Stimulated activated CD4-positive, alpha-beta T cell treated with anti-CD3 and anti-CD28 coated beads, Interleukin-15, amount 100 ng/mL, for 1 hour (primary cell): ENCODE measurements at places on chromosomes 11 and 22.

DNA sequence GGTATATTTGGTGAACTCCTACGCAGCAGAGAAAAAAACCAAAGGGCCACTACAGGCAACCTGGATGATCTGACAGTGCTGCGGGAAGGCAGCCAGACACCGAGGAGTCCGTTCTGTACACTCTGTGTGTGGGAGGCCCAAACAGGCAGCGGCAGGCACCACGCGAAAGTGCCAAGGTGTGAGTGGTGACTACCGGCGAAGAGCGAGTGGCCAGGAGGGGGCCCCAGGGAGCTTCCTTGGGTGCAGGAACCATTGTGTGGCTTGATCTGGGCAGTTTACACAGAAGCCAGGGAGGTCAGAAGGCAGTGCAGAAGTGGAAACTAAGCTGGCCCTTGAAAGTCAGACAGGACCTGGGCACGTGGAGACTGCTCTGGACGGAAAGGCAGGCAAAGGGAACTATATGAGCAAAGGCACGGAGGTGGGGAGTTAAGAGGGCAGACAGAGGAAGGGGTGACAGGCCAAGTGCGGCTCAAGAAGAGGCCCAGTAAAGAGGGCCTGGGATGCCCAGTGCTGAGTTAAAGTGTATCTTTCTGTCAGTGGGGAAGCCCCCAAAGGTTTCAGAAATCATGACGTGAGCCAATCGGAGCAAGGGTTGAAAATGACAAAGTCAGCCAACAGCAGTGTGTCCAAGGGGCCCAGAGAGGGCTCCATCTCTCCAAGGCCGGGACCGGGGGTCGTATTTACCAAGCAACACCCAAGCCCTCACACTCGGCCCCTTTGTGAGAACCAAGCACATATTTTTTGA is 10.6 kb downstream of the TMEM184B start:
- DNase-seq, result no peak

DNA sequence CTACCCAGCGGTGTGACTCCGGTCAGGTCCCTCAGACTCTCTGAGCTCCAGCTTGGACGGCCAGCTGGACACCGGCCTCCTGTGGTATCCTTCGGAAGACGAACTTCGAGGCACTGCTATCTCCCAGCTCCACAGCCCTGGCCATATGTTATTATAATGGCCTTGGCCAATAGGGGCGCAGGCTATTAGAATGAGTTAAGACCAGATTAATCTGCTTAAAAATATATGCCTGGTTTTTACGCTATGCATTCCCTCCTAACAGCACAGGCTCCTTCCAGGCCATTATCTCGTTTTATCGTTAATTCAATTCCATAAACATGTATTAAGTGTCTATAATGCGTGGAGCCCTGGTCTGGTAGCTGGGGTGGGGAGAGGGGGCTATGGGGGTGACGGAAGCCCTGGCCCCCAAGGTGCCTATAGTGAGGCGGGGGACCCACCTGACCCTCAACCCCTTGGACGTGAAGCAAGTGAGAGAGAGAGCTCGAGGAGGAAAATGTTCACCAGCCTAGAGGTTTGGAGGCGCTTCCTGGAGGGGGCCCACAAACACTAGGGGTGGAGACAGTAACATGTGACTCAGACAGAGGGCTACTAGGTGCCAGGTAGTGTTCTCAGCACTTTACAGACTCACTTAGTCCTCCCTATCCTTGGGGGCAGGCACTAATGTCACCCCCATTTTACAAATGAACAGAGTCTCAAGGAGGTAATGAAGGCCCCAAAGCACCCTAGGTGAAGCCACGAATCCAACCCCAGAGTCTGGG is 37.5 kb upstream of the TCF20 start:
- no peak for DNase-seq

DNA sequence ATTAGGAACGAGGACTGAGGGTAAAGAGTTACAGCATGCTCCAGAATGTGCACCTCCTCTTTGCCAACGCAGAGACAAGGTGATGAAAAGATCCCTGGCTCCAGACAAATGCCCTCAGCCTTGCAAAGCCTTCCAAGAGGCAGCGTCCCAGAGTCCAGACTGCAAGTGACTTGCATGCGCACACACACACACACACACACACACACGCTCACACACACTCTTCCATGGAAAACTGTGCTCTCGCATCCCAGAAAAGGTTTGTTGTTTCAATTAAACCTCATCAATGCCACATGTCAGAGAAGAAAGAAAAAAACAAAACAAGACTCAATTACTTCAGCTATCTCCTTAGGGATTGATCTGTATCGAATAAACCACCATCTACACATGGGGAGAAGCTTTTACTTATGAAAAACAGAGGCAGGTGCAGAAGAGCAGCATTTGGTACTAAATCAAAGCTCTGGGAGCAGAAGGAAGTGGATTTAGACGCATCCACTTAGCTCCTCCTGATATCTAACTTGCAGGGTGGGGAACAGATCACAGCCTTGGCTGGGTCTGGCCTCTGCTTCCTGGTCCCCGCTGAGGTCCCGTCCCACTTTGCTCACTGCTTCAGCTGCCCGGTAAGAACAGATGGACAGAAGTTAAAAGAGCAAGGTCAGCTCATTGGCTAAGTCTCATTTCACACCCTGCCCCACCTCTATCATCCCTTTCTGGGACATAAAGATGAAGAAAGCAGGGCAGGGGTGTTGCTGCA is 249.8 kb upstream of the BLID start:
- no peak for DNase-seq

- no peak for DNase-seq
Observed at GRCh38 chr22:42972649-42973535, 42.1 kb downstream of the PACSIN2 start.

GRCh38 chr11:57546869-57547475 is 9.6 kb downstream of the SMTNL1 start:
- no peak for DNase-seq

DNA sequence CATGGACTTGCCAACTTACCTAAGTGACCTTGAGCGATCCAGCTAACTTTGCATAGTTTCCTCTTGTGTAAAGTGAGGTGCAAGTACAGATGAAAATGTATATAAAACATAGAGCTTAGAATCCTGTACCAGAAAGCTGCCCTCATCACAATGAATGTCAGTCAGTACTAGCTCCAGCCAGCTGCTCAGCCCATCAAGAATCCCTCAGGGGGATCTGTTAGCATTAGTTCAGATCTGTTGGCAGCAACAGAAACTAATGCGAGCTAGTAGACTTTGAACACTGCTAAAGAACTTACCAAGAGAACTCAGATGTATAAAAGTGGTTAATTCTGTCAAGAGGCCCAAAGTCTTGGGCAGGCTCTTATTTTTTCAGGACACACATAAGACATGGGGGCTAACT is 6.3 kb upstream of the C11orf91 start:
- no peak for DNase-seq

GRCh38 chr11:19844012-19844411 is 131.4 kb downstream of the NAV2 start:
- no peak for DNase-seq

DNA sequence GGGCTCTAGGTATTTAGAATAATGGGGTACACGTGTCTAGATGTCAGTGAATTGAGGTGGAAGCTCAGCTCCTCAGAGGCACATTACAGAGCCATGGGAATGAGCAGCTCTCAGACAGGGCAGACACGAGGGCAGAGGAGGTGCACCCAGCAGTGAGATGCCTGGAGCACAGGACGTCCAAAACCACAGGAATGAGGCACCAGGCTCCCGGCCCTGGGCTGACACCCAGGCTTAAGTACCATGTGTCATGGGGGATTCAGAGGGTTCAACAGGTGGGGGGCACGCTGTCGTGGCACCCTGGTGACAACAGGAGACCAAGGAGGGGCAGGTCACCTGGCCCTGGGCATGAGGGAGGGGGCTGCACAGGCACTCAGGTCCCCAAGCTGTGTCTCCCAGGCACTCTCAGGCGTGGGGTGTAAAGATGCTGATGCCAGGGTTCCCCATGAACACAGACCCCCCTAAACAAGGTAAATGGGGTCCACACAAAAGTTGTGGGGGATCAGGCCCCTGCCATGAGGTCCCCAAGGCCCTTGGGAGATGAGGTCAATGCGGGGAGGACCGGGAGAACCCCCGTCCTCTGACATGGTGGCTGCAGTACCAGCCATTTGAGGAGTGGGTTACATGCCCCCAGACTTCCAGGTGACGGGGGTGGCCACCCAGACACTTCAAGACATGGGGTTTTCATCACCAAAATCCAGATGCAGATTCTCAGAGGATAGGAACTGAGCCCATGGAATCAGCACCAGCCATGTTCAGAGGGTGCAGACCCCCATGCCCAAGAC is 5.6 kb upstream of the SYT8 start:
- DNase-seq, result no peak

DNA sequence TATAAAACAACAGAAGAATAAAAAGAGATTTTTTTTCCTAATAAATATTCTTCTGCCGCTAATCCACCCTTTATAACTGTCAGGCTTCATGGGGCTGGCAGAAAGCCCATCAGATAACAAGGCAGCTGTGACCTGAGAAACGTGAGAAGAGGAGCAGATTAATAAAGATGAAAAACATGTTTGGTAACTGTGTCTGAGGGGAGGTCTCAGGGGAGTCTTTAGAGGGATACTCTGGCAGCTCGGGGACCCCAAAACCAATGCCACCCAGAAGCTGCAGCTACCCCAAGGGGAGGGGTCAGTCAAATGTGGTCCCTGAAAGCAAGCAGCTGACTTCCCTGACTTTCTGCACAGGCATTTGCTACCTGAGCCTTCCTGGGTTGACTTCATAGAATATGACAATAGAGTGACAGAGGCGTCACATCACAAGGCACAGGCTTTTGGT is 48.4 kb upstream of the POU2AF1 start:
- DNase-seq, result no peak

- DNase-seq, result no peak
Observed at GRCh38 chr11:62430425-62430824, 11.6 kb downstream of the SCGB1A1 start.

GRCh38 chr22:29266564-29267461 is 968 bp downstream of the RHBDD3 start:
- no peak for DNase-seq
